A549 (cell line): ENCODE measurements at places on chromosomes 1 and 21.

- no peak for DNase-seq
Measured at GRCh38 chr1:215488850-215489249, 78.3 kb upstream of the KCTD3 start.

GRCh38 chr1:108142773-108143394, 57.3 kb downstream of the SLC25A24 start:
- no peak for DNase-seq

- no peak for DNase-seq
Measured at GRCh38 chr1:24441996-24442668, 26.5 kb downstream of the NIPAL3 start.

- DNase-seq: no peak
Measured at GRCh38 chr1:180258290-180258689, 28.2 kb downstream of the LHX4 start.

DNA sequence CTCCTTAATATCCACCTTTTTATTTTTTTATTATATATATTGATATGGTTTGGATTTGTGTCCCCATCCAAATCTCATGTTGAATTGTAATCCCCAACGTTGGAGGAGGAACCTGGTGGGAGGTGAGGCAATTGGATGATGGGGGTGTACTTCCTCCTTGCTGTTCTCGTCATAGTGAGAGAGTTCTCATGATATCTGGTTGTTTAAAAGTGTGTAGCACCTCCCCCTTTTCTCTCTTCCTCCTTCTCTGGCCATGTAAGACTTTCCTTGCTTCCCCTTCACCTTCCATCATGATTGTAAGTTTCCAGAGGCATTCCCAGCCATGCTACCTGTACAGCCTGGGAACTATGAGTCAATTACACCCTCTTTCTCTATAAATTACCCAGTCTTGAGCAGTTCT, 22.7 kb upstream of the CCSAP start:
- DNase-seq: no peak

DNA sequence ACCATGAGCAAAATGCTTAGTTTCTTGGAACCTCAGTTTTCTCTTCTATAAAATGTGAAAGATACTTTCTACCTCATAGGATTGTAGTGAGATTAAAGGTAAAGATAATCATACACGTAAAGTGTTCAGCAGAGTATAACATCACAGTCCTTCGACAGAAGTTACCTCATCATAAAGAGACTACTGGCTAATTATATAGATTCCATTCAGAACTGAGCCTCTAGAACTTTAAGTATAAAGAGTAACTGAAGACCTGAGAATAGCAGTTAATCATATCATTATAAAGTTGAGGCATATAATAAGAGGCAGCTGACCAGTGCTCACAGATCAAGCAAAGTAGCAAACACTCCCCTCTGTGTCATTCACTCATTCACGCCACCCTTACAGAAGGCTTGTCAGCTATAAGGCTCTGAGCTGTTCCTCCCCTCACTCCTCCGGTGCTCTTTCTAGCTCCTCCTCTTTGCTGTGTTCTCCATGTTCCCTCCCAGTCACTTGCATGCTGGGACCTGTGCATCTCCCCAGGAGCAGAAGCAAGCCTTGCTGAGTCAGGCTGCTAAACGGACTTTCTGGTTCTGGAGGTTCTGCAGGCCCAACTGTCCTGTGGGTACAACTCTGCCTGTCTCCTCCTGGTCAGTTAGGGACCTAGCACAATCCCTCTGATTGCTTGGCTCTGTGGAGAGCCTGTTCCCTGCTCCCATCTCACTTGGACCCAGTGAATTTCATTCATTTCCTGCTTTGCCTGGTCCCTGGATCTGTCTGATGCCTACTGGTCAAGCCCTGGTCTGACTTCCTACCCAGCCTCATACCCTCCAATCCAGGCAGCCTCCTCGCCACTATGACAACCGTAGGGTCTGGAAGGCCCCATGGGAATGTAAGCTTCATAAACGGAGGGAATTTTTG, 28.3 kb upstream of the LY9 start:
- DNase-seq: no peak

DNA sequence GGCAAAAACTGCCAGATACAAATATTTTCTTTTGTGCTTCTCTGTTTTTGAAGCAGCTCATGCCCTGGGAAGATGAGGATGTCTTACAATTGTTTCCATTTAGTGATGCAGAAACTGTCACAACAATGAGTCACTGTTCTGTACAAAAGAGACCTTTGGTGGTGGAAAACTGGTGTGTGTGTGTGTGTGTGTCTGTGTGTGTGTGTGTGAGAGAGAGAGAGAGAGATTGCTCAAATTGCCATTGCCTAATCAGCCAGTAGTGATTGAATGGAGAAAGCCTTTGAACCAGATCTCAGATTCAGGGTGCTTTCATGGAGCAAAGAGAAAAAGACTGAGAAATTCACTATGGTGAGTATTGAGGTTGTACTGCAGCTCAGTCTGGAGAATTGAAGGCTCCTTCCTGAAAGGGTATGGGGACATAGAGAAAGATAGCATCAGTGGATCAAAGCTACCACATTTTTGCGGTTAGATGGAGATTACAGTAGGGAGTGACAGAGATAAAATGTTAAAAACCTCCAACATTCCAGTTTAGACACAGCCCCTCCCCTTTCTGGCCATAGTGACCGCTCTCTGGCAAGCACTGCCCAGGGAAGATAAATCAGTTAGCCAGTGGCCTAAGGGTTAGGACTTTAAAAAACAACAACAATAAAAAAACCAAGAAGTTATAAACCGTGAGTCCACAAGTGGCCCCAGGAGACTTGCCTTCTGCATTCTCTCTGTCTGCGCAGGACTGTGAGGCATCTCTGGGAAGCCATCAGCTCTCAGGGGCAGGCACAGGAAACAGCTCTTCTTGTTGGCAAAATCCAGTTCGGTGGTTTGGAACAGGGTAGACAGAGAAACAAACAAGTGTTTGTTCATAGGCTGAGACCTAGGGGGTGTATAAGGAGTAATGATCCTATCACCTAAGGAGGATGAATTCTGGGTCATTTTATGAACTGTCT, 406.5 kb downstream of the DUSP10 start:
- DNase-seq: no peak

- DNase-seq: no peak
Measured at GRCh38 chr1:47506053-47506452, 68.2 kb downstream of the FOXD2 start.

DNA sequence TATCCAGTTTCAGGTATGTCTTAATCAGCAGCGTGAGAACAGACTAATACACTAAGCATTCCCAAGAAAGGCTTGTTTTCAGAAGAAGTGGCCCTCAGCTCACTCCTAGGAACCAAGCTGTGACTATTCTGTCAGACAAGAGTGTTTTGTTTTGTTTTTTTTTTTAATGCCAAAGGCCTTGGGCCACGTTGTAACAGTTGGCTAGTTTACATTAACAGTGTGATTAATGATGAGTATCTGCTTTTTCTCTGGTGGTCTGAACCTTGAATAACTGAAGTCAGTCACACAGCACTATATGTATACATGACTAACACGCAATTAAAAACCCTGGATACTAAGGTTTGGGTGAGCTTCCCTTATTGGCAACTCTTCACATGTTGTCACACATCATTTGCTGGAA, 21.9 kb downstream of the DPYD start:
- DNase-seq: no peak

DNA sequence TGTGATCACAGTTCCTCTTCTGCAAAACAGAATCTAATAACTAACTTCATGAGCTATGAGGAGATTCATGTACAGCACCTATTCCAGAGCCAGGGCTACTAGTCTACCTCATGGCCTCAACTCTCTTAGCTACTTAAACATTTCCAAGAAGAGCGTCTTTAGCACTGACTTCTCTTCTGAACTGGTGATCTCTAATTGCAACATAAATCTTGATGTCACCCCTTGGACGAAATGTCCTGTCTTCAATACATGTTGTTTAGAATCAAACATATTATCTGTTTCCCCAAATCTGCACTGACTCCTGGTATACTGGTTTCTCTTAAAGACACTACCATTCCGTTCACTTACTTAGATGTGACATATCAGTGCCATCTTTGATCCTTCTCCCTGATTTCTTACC, 88.2 kb downstream of the GRIK1 start:
- no peak for DNase-seq

DNA sequence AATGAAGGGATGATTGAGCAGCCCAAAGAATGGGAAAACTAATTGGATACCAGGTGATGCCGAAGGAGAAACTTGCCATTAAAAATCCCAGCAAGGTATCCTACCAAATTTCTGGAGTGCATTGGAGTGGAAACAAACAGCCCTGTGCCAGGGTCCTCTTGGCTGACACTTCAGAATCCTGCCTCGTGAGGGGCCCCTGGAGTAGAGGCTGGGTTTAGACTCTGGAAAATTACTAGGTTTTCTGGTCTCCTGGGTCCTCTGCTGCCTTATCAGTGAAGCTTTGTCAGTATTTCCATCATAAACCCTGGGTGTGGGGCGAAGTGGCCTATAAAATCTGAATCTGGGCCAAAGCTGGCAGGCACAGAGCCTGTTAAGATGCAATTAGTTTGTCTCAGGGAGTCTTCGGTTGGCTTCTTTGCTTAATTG, 289.2 kb upstream of the USP24 start:
- DNase-seq: no peak

DNA sequence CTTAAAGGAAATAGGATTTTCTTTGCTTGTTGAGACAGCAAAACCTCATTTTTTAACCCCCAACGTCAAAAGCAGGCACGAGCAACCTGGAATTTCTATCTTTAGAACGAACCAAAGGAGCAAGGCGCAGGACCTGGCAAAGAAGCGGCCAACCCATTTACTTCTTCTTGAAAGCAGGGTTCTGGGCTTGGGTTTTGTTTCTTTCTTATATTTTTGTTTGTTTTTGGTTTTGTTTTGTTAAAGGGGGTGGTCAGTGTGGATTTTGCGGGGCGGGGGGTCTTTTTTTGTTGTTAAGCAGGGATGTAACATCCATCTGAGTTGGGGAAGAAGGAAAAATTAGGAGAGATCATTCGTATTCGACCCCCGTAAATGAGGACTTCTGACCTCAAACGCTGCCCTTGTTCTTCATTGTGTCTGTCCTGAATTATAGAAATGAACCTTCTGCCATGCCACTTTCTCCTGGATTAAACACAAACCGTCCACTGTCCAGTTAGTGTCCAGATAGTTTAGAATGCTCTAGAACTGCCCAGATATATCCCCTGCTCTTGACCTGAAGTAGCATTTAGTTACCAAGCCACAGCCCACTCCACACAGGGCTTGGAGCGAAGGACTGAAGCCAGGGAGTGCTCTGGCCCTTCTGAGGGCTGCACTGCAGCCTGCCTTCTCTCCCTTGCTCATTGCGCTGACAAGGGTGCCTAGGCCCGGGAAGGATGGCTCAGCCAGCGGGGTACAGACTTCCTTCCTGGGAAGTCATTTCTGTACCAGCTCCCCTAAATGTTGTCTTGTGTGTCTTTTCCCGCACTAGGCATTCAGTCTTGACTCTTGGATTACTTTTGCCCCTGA, 909 bp upstream of the APP start:
- DNase-seq: no peak

DNA sequence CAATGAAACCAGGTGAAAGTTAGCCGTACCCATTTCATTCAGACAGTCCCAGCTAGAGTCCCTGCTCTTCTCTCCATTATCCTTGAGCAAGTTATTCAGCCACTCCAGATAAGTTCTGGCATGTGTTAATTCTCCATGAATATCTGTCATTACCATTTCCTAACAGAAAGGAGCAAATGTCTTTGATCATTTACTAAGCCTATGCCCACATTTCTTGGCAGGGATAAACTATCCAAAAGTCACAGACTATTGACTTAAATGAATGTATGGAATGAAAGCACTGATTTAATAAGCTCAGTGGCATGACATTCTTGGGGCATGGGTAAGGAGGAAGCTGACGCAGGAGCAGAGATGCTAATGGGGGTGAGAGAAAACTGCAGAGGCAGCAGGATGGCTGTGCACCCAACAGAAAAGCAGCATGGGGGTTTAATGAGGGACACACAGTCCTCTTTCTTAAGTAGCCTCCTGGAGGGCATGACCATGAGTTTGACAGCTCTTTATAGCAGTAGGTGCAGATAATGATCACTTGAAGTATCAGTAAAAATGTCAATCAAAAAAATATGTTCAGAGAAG, 17.6 kb upstream of the DHCR24 start:
- DNase-seq: no peak

DNA sequence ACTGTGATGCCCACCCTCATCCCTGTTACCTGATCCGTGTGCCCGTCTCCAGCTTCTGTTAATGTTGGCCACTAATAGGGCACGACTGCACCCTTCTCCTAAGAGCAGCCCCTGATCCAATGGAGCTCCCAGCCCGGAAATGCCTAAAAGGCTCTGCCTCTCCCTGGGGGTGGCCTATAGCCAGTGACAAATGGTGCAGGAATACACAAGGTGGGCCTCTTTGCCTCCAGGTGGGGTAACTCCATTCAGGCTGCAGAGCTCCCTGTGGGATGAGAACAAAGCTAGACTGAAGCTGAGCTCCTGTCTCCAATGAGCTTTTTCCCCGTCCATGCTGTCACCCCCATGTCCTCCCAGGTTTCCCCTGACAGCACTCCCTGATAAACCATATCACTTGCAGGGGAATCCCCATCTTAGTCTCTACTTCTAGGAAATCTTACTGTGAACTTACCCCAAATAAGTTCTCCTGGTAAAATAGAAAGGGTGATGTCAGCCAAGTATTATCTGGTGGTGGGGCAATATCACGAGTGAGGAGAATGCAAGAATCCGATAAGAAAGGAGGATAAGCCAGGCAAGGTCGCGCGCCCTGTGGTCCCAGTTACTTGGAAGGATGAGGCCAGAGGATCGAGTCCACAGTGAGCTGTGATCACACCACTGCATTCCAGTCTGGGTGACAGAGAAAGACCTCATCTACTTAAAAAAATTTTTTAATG, 18.6 kb downstream of the S100A7A start:
- DNase-seq: no peak

GRCh38 chr1:39721664-39722063, 17.0 kb upstream of the PPIE start:
- DNase-seq: no peak

DNA sequence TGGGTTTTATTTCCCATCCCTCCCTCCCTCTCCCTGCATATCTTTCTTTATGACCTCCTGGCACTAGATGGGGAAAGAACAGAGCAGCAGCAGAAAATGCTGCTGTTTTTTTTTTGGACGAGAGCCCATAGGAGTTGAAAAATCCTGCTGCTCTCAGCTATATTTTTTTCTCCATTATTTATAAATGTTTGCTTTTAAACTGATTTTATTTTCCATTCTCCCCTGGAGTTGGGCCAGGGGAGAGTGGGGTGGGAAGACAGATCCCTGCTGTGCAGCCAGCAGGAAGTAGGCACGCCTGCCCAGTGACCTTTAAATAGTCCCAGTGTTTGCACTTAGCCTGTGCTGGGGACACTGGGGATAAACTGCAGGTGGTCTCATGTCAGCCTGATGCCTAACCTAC, 17.4 kb downstream of the SFT2D2 start:
- DNase-seq: no peak

DNA sequence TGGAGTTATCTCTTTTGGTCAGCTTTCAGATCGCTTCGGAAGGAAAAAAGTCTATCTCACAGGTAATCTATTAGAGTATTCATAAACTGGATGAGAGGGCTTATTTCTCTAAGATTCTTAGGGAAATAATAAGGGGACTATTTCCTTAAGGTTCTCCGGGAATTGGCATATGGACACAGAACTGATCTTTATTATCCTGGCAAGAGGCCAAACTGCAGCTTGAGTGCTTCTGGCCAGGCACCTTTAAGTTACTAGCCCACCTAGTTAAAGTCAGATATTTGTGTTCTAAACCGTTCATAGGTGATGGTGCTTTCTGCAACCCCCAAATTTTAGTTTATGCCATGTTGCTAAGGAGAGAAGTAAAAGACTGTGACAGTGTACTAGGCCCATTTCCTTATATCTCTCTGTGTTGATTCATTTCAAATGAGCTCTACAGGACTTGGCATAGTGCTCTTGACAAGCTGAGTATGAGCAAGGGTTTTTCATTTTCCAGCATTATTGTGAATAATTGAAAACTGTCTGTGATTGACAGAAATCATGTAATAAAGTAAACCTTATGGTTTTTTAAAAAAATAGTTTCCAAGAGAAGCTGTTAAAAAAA, 43.4 kb downstream of the SLC22A15 start:
- no peak for DNase-seq
